ENCODE measurements at places on chromosomes 4 and X.

- DNase-seq, result no peak
Measured at GRCh38 chrX:107610667-107611066, 17.6 kb upstream of the PRPS1 start.

GRCh38 chr4:100312615-100313350 is 122.5 kb upstream of the DDIT4L start:
- DNase-seq, result no peak

DNA sequence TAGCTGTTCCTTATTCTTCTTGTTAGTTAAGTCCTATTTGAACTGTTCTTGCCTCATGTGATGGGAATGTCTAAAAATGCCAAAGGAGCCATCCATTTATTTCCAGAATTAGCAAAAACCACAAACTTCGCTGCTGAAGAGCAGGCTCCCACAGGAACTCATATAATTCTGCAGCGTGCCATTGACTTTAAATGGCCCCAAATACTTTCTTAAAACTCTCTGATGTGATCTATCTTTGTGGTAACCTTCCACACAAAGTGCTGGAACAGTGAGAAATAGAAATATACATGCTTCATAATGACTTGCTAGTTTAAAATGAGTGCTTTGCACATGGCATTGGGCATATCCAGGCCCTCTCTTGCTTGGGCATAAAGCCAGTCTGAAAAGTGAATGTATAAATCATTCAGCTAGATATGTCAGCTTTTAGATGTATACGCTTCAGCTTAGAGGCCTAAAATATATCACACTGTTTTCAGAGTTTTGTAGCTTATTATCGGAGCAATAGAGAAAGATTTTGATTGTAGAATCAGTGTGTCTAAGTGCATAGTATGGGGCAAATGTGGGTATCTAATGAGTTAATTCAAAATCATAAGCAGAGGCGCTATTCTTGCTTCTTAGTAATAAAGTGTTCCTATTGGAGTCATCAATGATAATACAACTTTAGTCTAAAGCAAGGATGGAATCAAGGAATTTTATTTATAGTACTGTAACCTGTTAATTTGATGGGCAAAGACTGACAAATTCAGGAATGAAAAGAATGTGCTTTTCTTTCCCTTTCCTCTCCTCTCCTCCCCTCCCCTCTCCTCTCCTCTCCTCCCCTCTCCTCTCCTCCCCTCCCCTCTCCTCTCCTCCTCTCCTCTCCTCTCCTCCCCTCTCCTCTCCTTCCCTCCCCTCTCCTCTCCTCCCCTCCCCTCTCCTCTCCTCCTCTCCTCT is 392.2 kb upstream of the ZFP42 start:
- no peak for DNase-seq

- no peak for DNase-seq
Measured at GRCh38 chr4:56512166-56512565, 6.6 kb downstream of the ARL9 start.

- no peak for DNase-seq
Measured at GRCh38 chrX:30530606-30531005, 47.0 kb downstream of the TASL start.

DNA sequence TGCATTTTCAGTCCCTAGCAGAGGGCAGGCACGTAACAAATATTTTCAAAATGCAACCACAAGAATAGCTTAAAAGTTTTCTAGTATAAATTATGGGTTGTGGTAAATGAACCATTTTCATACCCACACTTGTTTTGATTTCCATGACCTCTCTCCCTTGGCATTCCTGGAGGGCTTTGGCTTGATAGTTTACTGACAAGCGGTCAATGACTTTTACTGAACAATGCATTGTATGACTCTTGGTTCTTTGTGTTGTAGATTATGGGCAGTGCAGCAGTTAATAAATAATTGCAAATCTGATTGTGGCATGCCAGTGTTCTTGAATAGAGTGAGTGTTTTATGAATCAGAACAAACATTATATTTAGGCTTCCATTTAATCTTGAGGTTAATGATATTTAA is 285.2 kb upstream of the ARX start:
- no peak for DNase-seq

Measured in urothelium cell line (cell line).